Activated naive CD8-positive, alpha-beta T cell treated with anti-CD3 and anti-CD28 coated beads for 36 hours (primary cell): ENCODE measurements at places on chromosomes 5 and 9. TPM values are rescaled to one million over a fixed set of nuclear protein-coding genes. Genes with fewer than 3 reads are reported as not detected.
A peak's percentile ranks its signal among the peaks of the same experiment; 100 is the strongest.

The MSX2 gene
- not detected for total RNA-seq

DNA sequence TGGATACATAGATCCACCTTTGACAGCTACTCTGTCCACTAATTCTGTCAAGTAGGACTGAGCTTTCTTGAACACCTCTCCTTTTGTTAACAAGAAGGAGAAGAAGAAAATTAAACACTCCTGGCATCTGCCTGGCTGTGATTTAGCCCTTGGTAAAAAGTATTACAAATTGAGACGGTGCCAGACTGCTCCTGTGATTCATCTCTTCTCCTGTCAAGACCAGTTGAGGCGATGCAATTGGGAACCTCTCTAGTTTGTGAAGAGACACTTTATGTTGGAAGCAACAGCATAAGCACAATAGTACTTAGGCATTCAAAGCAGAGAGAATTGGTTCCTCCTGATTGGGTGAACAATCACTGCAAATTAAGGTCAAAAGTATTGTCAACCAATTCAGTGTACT lies 72.7 kb downstream of the GHR start:
- no peak for DNase-seq
- no peak overlapping the region for H3K4me3 ChIP-seq
- H3K27ac ChIP-seq = no peak overlapping the region
- no peaks in the 10 kb centered on the region for H3K36me3 ChIP-seq
- no peaks in the 10 kb centered on the region for H3K4me1 ChIP-seq

DNA sequence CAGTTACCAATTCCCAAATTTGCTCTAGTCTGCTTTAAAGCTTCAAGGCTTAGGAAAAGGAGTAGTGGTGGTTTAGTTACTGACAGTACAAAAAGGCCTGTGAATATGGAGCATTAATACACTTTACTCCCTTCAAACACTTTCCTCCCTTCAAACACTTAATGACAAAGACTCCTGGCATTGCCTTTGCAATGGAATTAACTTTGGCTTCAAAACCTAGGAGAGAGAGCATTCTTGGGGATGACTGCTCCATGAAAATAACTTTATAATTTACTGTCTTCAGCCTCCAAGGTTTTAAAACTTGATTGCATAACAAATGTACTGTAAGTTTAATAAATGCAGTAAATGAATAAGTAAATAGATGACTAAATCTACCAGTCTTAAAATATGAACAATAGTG lies 185.6 kb downstream of the TRPM3 start:
- H3K27me3 ChIP-seq = no peaks in the 10 kb centered on the region
- no peak for DNase-seq
- no peaks in the 10 kb centered on the region for H3K4me1 ChIP-seq
- no peak overlapping the region for H3K4me3 ChIP-seq

DNA sequence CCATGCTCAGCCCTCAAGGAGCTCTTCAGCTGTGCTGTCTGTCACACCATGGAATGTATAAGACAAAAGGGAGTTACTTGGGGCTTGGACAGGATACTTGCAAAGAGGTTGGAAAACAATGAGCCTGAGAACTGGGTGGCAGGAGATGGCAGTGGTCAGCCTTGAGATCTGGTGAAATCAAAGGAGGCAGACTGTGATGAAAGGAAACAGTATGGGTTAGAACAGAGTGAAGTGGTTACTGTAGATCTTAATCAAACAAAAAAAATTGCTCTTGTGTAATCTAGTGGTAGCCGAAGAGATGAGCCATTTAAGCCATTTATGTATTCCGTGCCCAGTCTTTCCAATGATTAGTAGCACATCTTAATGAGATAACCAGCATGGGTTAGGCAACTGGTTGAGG lies 142.2 kb downstream of the SV2C start:
- H3K4me1 ChIP-seq = no peaks in the 10 kb centered on the region
- DNase-seq = no peak
- no peak overlapping the region for H3K4me3 ChIP-seq
- H3K27ac ChIP-seq = no peak overlapping the region
- peaks cover 7% of the 10 kb centered on the region for H3K27me3 ChIP-seq

- no peaks in the 10 kb centered on the region for H3K27me3 ChIP-seq
- no peak for DNase-seq
- no peaks in the 10 kb centered on the region for H3K36me3 ChIP-seq
- no peak overlapping the region for H3K4me3 ChIP-seq
- H3K4me1 ChIP-seq = no peaks in the 10 kb centered on the region
Observed at GRCh38 chr5:4857761-4858160, 282.4 kb upstream of the ADAMTS16 start.

The ATOSB gene
- 3.8 TPM for total RNA-seq

DNA sequence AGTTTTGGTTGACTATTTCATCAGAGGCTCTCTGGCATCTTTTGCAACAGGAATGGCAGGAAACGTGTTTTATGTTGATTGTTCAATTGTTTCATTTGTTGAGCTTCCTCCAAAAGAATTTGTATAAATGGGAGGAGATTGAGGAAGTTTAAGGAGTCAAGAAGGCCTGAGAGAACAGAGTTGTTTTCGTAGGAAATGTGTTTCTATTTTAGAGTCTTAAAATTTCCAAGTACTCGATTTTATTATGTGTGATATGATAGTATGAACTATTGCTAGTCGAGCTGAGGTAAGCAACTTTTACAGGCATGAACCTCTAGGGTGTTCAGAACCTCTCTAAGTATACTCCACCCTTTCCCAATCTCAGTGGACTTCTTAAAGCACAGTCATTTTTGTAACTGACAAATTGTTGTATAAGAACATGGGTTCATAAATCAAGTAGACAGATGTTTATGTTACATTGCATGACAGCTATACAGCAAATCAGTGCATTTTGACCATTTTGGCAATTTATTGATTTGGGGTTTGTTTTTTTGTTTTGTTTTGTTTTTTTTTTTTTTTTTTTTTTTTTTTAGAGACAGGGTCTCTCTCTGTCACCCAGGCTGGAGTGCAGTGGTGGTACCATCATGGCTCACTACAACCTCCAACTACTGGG lies 47.4 kb downstream of the POLK start:
- H3K27ac ChIP-seq = no peak overlapping the region
- H3K27me3 ChIP-seq = no peaks in the 10 kb centered on the region
- no peak for DNase-seq
- peaks cover 16% of the 10 kb centered on the region for H3K4me1 ChIP-seq
- peaks cover 77% of the 10 kb centered on the region for H3K36me3 ChIP-seq

GRCh38 chr5:138051441-138052296 lies 18.8 kb upstream of the FAM13B start:
- no peak overlapping the region for H3K4me3 ChIP-seq
- H3K4me1 ChIP-seq = peaks cover 7% of the 10 kb centered on the region
- H3K36me3 ChIP-seq = no peaks in the 10 kb centered on the region
- no peak overlapping the region for H3K27ac ChIP-seq

- H3K27me3 ChIP-seq = no peaks in the 10 kb centered on the region
- no peak for DNase-seq
- no peaks in the 10 kb centered on the region for H3K36me3 ChIP-seq
- H3K4me1 ChIP-seq = no peaks in the 10 kb centered on the region
- H3K27ac ChIP-seq = no peak overlapping the region
Observed at GRCh38 chr5:123875561-123876275, 363.7 kb downstream of the CSNK1G3 start.

DNA sequence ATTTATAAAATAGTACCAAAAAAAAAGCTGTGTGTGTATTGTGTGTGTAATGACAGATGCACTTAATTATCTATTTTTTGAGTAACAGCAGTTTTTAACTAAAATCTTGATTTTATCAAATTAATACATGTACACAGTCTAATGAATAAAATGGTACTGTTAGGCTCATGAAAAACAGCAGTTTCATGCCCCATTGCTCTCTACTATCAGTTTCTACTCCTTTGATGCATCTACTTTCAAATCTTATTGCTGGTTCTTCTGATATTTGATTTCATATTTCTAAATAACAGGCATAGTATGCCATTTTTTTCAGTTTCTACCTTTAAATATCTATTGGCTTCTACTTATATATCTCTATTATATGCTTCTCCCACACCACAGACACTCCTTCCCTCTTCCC lies 117.4 kb downstream of the CCDC171 start:
- H3K27me3 ChIP-seq = no peaks in the 10 kb centered on the region
- no peak overlapping the region for H3K27ac ChIP-seq
- no peaks in the 10 kb centered on the region for H3K4me1 ChIP-seq
- peaks cover 20% of the 10 kb centered on the region for H3K36me3 ChIP-seq
- no peak for DNase-seq

GRCh38 chr5:55383254-55383653 lies 75.5 kb downstream of the MTREX start:
- H3K4me1 ChIP-seq = peaks cover 17% of the 10 kb centered on the region
- peaks cover 69% of the 10 kb centered on the region for H3K36me3 ChIP-seq
- no peaks in the 10 kb centered on the region for H3K27me3 ChIP-seq
- no peak overlapping the region for H3K27ac ChIP-seq

DNA sequence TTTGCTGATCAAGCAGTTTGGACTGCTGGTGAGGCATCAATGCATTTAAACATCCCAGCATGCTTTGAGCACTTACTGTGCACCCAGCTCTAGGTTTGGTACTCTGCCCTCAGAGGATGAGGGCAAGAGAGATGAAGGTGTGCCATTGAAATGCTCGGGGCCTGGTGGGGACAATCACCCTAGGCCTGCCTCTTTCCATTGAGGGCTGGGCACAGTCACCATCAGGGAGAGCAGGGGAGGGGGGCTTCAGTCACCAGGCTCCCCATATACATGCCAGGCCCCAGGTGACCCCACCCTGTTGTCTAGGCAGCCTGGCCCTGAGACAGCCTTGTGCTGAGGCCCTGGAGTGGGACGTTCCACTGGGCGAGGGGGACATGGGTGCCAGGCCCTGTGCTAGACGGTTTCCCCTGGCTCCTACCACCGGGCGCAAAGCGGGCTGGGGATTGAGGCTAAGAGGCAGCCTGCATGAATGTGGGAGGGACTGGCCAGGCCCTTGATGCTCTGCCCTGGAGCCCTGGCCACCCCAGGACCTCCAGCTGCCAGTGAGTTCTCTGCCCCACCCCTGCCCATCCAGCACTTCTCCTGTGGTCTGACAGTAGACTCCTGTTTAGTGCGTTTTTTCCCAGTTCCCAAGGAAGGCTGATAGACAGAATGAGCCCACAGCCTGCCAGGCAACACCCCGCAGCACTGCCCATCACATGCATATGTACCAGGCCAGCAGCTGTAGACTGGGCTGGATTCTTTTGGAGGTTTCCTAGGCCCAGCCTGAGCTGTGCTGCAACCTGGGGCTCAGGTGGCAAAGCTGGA lies 18.9 kb downstream of the TCF7 start:
- H3K4me3 ChIP-seq = peak overlapping the region; percentile 42
- peak; percentile 17 for DNase-seq
- no peaks in the 10 kb centered on the region for H3K27me3 ChIP-seq
- H3K36me3 ChIP-seq = peaks cover 43% of the 10 kb centered on the region

DNA sequence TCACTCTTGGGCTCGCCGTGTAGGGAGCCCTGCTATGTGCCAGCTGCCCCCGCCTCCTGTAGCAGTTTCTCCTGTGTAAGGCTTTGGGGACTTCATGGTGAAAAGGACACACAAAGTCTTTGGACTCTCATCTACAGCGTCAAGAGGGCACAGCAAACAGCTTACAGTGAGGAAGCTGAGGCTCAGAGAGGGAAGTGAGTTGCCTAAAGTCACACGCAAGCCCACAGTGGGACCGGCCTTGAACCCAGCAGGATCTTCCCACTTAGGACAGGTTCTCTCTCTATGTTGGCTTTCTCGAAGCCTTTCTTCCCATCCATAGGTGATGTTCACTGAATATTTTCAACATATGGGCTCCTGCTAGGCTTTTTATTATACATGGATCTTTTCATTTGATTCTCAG lies 9.8 kb upstream of the PRRX2 start:
- no peaks in the 10 kb centered on the region for H3K4me1 ChIP-seq
- H3K27me3 ChIP-seq = no peaks in the 10 kb centered on the region
- H3K27ac ChIP-seq = no peak overlapping the region
- no peaks in the 10 kb centered on the region for H3K36me3 ChIP-seq
- no peak for DNase-seq

GRCh38 chr9:33306037-33306436 lies 15.7 kb downstream of the NFX1 start:
- no peaks in the 10 kb centered on the region for H3K27me3 ChIP-seq
- H3K4me1 ChIP-seq = peaks cover 5% of the 10 kb centered on the region
- no peak overlapping the region for H3K27ac ChIP-seq
- H3K4me3 ChIP-seq = no peak overlapping the region
- DNase-seq = peak; percentile 16

DNA sequence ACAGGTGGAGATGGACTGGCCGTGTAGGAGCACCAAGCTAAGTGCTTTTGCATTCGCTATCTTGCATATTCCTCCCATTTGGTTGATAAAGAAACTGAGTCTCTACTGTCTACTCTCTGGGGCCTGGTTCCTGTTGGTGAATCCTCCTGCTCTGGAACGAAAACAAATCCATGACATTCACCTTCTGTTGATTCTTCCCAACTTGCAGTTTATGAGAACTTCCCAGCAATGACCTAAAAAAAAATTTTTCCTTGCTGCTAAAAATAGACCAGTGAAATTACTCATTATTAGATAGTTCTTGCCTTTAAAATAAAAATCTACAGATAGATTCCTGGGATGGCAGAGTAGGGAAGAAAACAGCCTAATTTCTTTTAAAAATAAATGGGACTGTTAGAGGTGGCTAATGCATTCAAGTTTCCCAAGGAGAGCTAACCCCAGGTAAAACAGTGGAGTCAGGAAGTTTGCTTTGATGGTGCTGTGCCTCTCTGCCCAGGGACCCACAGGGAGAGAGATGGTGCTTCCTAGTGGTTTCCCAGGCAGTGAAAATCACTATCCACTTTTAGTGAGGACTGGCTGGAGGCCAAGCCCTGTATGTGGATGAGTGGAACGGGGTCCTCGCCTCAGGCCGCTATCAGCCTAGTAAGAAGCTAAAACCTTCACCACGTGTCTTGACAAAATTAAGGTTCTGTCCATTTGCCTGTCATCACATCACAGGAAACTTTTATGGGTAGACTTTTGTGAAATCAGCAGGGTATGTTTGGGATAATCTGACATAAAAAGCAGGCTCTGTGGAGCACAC lies 68.4 kb upstream of the NR3C1 start:
- no peaks in the 10 kb centered on the region for H3K4me1 ChIP-seq
- H3K27ac ChIP-seq = no peak overlapping the region
- H3K4me3 ChIP-seq = no peak overlapping the region
- no peaks in the 10 kb centered on the region for H3K27me3 ChIP-seq
- no peak for DNase-seq

- peaks cover 30% of the 10 kb centered on the region for H3K27me3 ChIP-seq
- DNase-seq = no peak
- no peak overlapping the region for H3K27ac ChIP-seq
- no peaks in the 10 kb centered on the region for H3K36me3 ChIP-seq
- peaks cover 19% of the 10 kb centered on the region for H3K4me1 ChIP-seq
- H3K4me3 ChIP-seq = no peak overlapping the region
Observed at GRCh38 chr5:55904152-55904551, 53.0 kb downstream of the IL31RA start.

The ORM2 gene
- not detected for total RNA-seq

- no peaks in the 10 kb centered on the region for H3K4me1 ChIP-seq
- H3K36me3 ChIP-seq = no peaks in the 10 kb centered on the region
- no peaks in the 10 kb centered on the region for H3K27me3 ChIP-seq
Observed at GRCh38 chr5:30725073-30725472, 468.4 kb upstream of the CDH6 start.

GRCh38 chr9:114789006-114789405 lies 16.8 kb downstream of the TNFSF15 start:
- no peaks in the 10 kb centered on the region for H3K27me3 ChIP-seq
- H3K4me3 ChIP-seq = no peak overlapping the region
- H3K4me1 ChIP-seq = peaks cover 7% of the 10 kb centered on the region
- H3K27ac ChIP-seq = no peak overlapping the region

GRCh38 chr5:150155258-150156026 lies at the start of gene PDGFRB:
Gene PDGFRB, minus strand, starts transcription at chr5:150155845. Its CDS starts 18,798 bp downstream, at chr5:150137047.
- H3K27me3 ChIP-seq = peaks cover 15% of the 10 kb centered on the region
- peak; percentile 63 for DNase-seq
- H3K4me3 ChIP-seq = peak within 1 kb of the TSS; percentile 88
- no peaks in the 10 kb centered on the region for H3K36me3 ChIP-seq
- no peak within 1 kb of the TSS for H3K27ac ChIP-seq
- H3K4me1 ChIP-seq = peaks cover 7% of the 10 kb centered on the region

GRCh38 chr5:168865968-168866367 lies 286.8 kb upstream of the PANK3 start:
- peaks cover 6% of the 10 kb centered on the region for H3K27me3 ChIP-seq
- no peak overlapping the region for H3K4me3 ChIP-seq
- DNase-seq = no peak
- H3K4me1 ChIP-seq = no peaks in the 10 kb centered on the region
- H3K27ac ChIP-seq = no peak overlapping the region
